Activated CD4-positive, CD25-positive, alpha-beta regulatory T cell treated with anti-CD3 and anti-CD28 coated beads, Interleukin-2, amount 50 U/mL, for 16 hours (primary cell): ENCODE measurements at places on chromosomes 12 and 14.

DNA sequence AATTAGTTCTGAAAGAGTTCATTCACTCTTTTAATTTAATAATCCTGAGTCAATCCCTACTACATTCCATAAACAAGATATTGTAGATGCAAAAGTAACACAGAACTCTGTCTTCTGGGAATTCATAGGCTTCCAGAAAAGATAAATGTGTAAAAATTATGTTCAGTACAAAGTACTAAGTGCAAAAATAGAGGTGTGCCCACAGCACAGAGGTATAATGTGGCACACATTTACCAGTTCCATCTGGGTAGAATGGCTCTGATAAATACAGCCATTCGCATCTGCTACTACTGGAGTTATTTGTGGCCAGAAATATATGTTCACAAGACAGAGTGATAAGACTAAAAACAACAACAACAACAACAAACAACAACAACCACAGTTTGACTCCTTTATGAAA, 111.6 kb upstream of the PTPRB start:
- no peak for DNase-seq

DNA sequence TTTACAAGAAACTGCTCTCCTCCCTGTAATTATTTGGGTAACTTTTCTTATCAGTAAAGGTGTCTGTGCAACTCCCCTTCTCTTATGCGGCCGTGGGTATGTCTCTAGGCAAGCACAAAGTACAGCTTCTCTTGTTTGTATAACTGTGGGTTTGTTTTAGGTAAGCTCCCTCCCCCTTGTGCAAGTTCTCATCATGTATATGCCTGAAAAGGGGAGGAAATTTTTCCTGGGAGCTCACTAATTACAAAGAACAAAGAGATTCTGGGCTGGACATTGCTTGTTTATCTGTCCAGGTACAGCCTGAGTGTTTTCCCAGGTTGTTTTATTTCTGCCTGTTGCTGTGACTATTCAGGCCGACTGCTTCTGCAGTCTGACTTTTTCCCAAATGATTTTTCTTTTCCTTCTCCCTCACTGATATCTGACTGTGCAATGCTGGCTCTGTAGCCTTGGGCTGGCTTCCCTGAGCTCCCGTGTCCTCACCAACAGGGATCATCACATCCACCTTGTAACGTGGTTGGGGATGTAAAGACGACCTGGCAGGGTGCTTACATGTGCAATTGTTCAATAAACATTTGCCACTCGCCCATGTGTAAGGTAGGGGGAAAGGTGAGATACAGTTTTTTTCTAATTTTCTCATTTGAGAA, 916.5 kb downstream of the AACS start:
- no peak for DNase-seq

GRCh38 chr14:49092345-49092744, 493.8 kb downstream of the RPS29 start:
- DNase-seq, result no peak

GRCh38 chr12:27653661-27654060, 42.6 kb upstream of the REP15 start:
- no peak for DNase-seq

GRCh38 chr14:101018561-101019290, 115.2 kb upstream of the RTL1 start:
- DNase-seq, result no peak

DNA sequence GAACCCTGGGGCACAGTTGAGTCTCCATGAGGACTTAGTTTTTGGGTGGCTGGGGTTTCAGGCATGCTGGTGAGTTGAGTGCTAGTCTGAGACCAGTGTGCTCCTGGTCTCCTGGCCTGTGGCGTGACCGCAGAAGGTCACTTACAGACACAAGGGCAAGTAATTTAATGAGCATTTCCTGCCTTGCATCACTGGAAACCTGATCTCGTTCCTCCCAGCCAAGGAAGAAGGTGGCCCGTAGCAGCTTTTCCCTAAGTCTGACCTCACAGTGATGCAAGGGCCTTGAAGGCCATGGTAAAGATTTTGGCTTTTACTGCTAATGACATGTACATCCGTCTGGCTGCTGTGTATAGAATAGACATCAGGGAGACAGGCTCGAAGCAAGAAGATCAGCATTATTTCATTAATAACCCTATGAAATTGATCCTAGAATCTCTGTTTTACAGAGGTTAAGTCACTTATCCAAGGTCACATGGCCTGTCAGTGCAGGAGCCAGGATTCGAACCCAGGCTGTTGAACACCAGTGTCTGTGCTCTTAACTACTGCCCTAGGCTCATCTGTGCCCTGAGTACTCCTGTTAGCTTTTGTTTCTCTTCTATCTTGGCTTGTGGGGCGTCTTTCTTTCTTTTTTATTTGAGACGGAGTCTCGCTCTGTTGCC, 4.6 kb downstream of the TMEM120B start:
- DNase-seq, result no peak

DNA sequence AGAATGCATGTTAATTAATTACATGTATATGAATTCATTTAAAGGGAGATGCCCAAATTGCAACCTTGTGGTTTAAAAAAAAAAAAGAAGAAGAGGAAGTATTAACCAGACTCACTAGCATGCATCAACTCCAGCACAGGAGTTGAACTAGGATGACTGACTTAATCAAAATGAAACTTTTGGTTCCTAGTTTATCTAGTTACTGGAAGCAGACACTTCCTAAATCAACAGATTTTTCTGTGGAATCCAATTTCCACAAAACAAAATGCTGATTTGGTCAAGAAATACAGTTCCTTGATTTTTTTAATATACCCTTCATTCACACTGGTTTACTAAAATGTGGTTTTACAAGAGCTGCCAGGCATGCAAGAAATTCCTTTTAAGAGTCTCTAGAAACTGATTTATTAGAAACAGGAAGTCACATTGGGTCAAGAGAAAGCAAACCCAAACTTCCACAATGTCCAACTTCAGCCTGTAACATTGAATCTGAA, 41.6 kb downstream of the ITPR2 start:
- DNase-seq, result no peak

DNA sequence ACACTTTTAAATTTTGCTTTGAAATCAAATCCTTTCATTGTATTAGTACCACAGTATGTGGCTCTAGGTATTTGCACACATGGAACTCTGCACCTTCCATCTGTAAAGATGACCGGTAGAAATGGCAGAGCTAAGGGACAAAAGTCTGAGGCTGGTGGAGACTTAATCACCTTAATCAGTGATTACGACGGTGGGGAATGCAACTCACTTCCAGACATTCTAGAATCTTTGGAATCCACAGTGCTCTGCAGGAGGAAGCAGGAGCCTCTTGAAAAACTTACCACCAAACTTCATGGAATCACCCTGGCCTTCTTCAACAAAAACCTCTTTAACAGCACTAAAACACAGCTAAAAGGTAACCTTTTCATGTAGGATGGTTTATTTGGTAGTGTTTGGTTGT, 3.9 kb upstream of the DACT1 start:
- DNase-seq, result no peak

GRCh38 chr14:23376482-23377197, at the start of gene CMTM5:
Gene CMTM5 (plus strand): TSS chr14:23377046. CDS start chr14:23377252, 206 bp downstream.
- DNase-seq, result no peak

- no peak for DNase-seq
Measured at GRCh38 chr14:28577187-28577586, 189.4 kb upstream of the FOXG1 start.

GRCh38 chr12:124336742-124337520, 42.0 kb downstream of the RFLNA start:
- no peak for DNase-seq

DNA sequence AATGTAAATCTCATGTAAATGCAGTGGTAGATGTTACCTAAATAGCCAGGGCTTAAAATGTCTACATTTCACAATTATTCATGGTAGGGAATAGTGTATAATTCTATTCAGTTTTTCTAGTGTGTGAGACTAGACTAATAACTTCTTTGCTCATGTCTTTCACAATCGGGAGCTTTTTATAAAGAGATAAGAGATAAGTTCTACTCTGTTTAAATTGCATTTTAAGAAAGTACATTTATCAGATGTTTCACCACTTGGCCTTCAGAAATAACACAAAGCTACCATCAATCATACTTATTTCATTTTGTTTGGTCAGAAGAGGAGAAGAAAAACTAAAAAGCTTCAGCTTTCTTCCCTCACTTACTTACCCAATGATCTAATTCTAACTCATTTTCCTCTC, 725.5 kb upstream of the FLRT2 start:
- no peak for DNase-seq

DNA sequence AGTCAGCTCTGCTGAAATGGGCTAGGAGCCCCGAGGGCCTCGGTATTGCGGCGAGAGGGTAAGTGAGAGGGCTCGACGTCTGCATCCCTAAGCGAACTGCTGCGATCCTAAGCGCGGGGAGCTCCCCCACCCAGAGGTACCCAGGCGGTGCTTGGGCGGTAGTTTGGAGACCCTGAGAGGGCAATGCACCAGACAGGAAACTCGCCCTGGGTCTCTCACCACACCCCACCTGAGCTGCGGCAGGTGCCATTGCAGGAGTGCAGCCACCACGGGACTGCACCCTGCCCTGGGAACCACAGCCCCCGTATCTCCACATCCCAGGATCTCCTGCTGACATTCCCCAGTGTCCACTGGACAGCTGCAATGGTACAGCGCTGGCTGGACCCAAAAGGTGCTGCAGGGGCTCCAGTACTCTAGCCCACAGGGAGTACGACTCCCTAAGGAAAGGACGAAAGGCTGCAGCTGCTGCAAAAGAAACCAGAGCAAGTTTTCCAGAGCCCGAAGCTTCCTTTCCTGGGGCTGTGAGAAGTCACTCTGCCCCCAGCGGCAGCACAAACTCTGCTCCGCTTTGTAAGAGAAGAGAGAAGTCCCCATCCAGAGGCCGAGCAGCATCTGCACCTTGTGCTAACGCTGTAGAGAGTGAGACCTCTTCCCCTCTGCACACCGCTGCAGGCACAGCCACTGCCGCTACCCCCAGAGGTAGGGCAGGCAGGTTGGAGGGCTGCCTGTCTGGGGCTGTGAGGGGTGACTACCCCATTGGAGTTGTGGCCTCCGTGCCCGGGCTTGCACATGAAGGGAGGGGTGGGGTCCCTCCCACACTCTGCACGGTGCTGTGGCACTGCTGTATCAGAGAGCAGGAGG, 31.1 kb upstream of the MON2 start:
- no peak for DNase-seq

DNA sequence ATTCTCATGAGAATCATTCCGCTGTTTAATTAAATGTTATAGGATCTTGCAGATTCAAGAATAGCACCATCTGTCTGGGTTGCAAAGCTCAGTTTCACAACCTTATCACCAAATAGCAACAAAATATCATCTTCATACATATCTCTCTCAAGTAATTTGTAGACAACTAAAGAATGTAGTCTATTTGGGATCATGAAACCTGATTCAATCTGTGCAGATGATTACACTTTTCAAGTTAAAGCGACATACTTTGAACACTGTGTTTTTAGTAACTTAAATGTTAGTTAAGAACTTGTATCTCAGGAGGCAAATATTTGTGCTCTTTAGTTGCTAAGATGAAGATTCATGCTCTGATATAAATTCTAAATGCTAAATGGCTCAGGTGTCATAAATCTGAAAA, 14.8 kb downstream of the MED13L start:
- DNase-seq, result no peak

DNA sequence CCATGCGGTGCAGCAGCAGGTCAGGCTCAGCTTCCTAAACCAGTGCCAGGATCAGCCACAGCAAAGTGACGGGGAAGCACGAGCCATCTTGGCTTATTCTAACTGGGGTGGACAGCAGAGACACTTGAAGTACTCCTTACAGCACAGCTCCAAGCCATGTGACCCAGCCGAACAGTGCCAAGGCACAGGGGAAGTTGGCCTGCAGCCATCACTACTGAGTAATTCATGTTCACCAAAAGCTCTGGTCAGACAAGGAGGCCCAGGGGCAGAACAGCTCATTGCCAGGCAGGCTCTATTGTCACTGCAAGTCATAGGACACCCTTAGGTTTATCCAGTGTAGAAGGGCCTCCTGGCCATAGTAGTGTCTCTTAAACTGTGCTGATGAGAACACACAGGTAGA, 23.4 kb upstream of the SLC35F4 start:
- no peak for DNase-seq

DNA sequence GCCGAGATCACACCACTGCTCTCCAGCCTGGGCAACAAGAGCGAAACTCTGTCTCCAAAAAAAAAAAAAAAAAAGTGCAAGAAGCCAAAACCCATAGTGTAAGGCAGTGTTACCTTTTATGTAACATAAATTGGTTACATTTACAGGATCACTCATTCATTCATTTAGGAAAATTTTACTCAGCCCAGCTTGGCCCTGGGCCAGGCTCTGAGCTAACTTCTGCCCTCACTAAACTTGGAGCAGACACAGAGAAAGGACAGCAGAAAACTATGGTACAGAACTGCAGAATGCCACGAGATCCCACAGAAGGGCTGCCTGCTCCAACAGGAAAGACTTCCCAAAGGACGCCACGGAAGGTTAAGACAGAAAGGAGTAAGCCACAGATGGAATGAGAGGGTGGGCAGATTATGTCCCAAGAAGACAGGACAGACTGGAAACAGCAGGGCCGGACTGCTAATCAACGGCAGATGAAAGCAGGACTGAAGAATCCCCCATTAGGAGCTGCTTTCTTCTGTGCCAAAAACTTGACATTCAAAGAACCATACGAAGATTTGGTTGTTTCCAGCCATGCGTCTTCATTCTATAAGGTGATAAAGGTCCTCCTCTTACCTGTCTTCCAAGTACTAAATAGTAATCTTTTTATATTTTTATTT, 18.9 kb downstream of the PPP1R13B start:
- no peak for DNase-seq

DNA sequence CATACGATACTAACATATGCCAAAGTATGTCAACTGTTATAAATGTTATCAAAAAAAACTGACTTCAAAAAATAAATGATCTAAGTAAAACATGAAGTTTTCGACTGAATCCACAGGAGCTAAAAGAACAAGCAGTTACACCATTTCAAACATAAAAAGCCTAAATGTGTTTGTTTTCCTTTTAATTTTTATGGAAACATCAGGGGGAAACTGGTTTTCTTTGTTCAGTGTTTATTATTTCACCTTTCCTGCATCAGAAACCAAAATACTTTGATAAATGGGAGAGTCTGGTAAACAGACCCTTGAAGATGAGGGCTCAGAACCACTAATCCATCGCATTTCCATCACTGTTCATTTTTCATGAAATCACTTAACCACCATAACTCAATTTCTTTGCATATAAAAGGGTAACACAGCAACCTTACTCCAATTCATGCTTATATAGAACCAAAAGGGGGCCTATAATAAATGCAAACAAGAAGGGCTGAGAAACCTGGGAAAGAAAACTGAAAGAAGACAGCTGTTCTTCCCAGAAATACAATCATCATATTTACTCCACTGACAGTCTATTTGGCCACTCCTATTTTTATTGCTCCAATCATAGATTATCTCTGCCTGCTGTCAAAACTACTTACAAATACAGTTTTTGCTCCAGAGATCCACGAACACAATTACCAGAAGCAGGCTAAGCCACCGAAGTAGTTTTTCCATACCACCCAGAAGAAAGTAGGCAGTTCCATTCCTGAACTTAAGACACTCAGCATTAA, 17.0 kb downstream of the FGD6 start:
- DNase-seq, result no peak

DNA sequence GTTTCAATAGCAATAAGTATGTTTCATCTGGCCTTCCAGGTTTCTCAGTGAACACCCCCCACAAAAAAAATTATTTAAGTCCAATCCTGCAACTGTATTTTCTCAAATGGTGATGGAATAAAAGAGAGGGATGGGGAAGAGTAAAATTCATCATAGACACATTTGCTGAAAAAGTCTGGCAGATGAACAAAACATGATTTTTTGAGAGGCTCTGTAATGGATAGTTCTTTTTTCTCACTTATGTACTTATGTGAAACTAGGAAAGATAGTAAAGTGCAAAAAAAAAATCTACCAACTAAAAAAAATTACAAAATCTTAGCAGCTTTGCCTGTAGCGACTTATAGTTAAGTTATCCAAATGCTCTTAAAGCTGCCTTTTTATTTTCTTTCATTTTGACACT, 412.4 kb downstream of the FOXG1 start:
- DNase-seq, result no peak

GRCh38 chr12:56521209-56521589, 421 bp upstream of the RBMS2 start:
- DNase-seq, result no peak
